Stomach (tissue), 19 donors: ENCODE measurements at places on chromosomes 1 and 21.

GRCh38 chr1:156388174-156389137, 19.4 kb downstream of the RHBG start:
- DNase-seq = peak; percentile 45

GRCh38 chr1:184504955-184505338, 118.1 kb downstream of the C1orf21 start:
- no peak for DNase-seq

- DNase-seq = no peak
These were observed 57.4 kb downstream of the LGR6 start for GRCh38 chr1:202250982-202251381.

DNA sequence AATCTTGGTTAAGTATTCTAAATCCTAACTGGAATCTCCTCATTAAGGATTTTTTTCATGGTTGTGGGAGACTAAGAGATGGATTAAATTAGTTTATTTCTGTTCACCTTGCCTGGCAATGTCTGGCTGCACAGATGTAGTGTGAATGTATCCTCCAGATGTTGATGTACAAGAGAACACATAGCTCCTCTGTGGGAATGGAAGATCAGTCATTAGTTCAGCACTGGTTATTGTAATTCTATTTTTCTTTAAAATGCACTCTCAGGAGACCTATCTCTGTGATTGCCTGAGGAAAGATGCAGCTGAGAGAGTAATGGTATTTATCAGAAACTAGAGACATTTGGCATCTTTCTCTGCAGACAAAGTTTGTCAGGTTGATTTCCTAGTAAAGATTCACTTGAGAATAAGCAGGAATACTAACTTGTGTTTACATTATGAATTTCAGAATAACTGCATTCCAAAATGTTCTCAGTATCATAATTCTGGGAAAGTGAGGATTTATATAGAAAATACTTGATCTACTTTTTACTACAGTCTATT, 178.6 kb downstream of the GIPC2 start:
- no peak for DNase-seq

GRCh38 chr1:106651028-106651762, 405.3 kb upstream of the PRMT6 start:
- no peak for DNase-seq

GRCh38 chr21:45576838-45577737, 34.8 kb upstream of the SLC19A1 start:
- DNase-seq = no peak

- no peak for DNase-seq
These were observed 23.4 kb upstream of the NTMT2 start for GRCh38 chr1:170122366-170122765.

GRCh38 chr1:102578804-102579203, 529.5 kb downstream of the COL11A1 start:
- no peak for DNase-seq

DNA sequence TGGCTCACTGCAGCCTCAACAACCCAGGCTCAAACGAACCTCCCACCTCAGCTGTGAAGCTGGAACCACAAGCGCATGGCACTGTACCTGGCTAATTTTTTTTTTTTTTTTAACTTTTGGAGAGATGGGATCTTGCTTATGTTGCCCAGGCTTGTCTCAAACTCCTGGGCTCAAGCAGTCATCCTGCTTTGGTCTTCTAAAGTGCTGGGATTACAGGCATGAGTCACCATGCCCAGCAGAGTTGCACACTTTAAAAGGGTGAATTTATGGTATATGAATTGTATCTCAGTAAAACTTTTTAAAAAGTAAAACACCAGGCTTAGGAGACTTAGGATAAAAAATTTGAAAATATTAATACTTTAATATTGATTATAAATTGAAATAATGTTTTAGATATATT, 99.1 kb downstream of the CLEC20A start:
- no peak for DNase-seq

GRCh38 chr1:177383715-177384114, 213.0 kb downstream of the BRINP2 start:
- no peak for DNase-seq

DNA sequence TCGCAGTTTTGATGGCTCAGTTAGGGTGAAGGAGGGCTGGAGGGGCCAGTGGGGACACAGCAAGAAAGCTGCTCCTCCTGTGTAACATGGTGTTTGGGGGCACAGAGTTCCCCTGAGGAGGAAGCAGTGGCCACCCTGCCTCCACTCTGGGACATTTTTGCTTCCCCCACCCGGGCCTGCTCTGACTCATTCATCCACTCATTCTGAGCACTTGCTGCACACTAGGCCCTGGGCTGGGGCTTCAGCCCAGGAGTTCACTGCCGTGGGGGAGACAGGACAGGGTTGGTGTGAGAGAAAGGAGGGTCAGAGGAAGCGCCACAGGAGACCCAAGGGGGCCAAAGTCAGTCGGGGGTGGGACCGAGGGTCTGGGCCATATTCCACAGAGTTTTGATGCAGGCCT, 41.4 kb upstream of the ACOT11 start:
- no peak for DNase-seq

DNA sequence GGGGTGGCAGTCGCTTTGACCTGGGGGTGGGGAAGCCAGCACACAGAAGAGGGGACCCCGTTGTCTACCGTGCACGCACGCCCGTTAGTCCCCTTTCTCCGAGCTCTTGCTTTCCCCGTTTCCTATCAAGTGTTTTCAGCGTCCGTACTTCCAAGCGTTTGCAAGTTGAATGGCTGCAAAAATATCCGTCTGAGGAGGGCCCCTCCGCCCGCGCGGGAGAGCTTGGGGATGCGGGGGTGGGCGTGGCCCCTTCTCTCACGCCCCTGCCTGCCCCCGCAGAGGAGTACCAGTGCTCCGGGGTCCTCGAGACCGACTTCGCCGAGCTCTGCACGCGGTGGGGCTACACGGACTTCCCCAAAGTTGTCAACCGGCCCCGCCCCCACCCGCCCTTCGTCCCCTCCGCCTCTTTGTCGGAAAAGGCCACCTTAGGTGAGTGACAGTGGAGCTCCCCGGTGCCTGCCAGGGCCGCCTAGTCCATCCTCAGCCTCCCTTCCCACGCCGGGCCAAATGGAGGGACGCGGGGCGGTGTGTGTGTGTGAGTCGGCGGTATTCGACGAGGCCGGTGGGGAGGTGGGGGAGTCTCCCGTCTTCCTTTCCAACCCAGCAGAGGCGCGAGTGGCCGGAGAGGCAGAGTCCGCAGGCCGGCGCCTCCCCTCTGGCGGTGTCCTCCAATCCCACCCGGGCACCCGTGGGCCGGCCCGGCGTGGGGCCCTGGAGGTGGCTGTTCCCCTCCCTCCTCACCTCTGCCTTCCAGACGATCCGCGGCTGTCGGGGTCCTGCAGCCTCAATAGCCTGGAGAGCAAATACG, 3.4 kb downstream of the LRRC71 start:
- DNase-seq = peak; percentile 41

DNA sequence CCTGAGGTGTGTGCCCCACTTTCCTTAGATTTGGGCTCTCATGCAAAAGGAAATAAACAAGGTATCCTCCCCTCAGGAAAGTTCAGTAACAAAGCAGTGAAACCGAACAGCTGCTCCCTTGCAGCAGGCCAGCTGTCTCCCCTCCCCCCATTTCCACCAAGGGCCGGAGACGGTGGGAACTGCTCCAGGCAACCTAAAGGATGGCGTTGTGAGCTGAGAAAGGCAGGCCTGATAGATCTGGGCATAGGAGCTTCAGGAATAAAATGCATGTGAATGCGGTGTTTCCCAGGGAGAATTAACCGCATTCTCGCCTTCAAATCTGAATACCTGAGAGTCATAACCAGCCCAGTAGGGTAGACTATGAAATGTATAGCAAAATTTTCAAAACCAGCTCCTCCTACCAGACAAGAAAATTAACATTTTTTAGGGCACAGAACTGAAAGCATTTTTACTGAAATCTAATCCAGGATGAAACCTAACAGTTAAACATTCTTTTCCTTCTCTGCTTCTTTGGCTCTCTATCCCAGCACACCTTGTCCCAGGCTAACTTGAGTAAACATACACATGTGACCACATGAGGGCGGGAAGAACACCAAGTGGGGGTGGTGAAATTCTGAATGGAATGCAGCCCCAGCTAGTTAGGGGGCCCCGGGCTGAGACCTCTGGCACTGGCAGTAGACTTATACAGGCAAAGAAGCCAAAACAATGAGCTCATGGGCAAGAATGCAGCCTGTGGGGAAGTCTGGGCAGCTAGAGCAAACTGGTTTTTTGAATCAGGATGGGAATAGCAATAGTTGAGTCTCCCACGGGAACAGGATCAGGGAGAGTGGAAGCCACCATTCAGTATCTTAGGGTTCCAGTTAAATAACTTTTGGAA, 11.5 kb downstream of the MCL1 start:
- DNase-seq = peak; percentile 96

DNA sequence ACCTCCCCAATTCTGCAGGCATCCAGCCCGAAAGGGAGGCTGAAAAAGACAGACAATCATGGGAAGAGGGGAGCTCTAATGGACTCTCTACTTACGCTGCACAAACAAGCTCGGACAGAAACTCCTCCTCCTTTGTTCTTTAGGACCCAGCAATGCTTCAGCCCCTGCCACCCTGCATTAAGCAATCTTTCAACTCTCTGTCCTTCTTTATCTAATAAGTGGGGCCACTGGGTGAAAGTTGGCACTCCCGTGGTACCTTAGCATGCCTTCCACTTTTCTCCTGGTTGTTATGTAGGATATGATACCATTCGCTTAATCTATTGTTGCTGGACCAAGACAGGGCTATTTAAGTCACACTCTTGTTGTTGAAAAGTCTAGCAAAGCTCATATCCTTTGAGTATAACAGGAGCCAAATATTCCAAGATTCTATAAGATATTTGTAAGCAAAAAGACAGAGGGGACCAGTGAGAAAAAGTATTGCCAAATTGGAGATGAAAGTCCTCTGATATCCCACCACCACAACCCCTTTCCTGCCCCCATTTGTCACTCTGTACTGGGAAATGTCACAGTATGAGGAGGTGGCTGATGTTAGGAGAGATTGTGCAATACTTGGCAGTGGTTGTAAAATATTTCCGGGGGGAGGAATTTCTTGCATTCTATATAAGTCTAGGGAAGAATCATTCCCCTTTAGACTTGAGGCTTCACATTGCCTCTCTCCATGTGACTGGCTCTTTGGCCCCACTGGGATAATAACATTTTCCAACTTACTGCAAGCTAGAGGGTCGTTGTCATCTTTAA, 137.3 kb upstream of the GJB5 start:
- peak; percentile 3 for DNase-seq

DNA sequence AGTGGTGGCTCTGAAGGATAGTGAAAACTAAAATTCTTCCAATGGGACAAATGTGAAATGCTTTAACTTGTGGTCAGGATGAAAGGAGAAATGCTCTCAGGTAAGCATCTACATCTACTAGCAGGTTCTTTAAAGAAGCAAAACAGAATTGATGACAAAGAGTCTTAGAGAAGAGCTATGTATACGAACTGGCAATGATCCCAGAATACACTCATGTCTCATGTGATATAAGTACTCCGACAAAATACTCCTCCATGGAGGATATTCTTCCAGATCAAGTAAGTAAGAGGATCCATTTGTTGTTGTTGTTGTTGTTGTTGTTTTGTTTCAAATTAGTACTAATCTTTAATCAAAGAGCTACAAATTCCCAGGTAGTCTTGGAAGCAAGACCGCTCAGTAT, 174.0 kb upstream of the ATP1B1 start:
- DNase-seq = no peak
